8988T (cell line): ENCODE measurements at places on chromosomes 13 and 19.

- no peak for DNase-seq
Observed at GRCh38 chr13:29530901-29531300, 64.6 kb downstream of the SLC7A1 start.

DNA sequence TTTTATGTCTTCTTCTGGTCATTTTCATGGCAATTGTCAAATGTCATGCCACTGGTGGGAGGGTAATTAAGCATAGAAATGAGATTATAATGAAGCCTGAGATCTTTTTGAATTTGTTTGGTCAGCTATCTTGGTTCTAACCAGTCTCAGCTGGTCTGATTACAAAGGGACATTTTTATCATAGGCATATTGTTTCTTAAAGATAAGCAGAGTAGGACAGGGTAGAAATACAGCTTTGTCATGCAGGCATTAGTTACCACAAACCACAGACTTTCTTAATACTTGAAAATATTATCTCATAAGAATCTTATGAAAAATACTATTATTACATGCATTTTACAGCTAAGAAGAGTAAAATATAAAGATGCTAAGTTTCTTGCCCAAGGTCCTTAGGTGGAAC lies 1761.5 kb downstream of the PCDH9 start:
- no peak for DNase-seq

GRCh38 chr19:35214766-35215422 lies 13.6 kb downstream of the FAM187B start:
- no peak for DNase-seq

- DNase-seq: no peak
Observed at GRCh38 chr13:108833531-108833930, 204.1 kb downstream of the MYO16 start.

GRCh38 chr13:48411147-48411794 lies 1.6 kb downstream of the LPAR6 start:
- DNase-seq: no peak

DNA sequence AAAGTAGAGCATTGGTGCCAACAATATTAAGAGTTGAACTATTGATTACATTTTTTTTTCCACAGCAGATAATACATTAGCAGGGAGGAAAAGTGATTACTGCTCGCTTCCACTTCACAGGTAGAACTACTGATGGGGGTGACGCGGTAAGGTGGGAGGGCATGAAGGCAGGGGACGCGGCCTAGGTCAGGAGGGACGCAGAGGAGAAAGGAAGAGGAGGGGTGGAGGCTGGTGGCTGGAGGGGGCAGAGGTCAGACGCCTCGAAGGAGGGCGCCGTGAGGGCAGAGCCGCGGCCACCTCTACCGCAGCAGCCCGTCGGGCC lies 287 bp upstream of the B3GLCT start:
- no peak for DNase-seq

DNA sequence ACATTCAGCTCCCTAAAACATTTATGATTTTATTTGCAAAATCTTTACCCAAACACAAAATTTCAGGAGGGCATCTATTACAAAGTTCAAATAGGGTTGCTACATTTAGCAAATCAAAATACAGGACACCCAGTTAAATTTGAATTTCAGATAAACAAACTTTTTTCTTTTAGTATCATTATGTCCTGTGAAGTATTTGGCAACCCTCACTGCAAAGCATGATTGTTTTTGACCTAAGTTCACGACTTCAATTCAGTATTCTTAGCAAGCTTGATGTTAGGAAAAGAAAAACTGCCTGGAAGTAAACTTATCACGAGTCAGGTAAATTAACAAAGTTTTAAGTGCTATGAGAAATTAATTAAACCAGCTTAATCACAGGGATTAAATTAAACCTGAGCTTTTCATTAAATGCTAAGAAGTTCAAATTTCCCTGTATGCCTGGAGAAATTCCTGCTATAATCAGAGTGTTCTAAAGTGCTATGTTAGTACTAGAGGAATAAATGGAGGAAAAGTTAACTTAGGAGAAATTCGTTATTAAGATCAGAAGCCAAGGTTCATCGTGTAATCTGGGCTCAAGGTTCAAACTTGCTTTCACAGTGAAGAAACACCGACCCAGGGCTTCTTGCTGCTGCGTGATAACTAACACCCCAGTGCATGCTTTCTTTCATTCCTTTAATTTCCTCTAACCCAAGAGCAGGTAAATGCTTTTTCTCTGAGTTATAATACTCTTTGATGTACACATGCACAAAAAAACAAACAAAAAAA lies 298.1 kb downstream of the FOXO1 start:
- DNase-seq: no peak

DNA sequence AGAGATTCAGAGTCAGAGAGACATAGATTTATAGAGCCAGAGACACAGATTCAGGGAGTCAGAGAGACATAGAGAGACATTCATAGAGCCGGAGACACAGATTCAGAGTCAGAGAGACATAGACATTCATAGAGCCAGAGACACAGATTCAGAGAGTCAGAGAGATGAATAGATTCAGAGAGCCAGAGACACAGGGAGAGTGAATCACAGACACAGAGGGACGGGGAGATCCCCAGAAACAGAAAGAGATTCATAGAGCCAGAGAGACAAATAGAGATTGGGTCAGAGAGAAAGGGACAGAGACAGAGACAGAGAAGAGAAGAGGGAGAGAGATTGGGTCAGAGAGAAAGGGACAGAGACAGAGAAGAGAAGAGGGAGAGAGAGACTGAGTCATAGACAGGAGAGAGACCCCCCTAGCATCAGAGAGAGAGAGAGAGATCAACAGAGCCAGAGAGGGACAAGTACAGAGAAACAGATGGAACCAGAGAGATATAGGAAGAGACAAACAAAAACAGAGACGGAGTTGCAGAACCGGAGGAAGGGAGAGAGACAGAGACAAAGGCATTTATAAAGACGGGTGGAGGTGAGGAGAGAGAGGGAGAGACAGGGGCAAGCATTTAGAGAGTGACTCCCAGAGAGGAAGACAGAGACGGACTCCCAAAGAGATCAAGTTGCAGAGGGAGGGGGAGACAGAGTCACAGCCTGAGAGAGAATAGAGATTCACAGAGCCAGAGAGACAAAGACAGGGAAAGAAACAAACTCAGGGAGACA lies 1.1 kb upstream of the PRKCG start:
- no peak for DNase-seq

DNA sequence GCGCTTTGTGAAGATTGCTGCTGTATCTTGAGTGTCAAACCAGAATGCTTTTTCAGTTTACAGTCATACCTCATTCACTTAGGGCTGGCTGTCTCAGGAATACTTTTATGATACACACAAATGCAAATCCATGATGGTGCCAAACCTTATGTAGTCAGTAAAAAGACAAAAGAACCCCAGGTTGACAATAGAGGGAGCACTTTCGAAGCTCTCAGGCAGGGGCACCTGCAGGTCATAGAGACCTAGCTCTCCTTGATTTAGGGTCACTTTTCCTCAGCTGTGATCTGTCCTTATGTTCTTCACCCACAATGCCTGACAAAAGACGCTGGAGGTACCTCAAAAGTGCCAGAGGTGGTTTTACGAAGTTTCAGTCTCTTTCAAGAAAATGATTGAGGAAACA lies 172.2 kb downstream of the DNAJC15 start:
- no peak for DNase-seq

- DNase-seq: no peak
Observed at GRCh38 chr19:31348481-31349159, 616 bp downstream of the TSHZ3 start.

DNA sequence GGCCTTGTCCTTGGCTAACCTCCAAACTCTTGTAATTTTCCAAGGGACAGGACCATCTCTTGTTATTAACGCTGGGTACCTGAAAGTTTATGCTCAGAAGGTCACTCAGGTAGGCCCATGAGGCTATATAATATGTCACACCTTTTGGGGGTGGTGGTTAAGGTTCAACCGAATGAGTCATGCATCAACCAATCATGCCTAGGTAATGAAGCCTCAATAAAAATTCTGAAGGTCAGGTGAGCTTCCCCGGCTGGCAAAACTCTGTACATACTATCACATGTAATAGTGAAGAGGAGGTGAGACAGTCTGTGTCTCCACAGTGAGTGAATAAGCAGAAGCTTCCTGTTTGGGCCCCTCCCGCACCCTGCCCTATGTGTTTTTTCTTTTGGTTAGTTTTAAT lies 424.9 kb downstream of the PCDH17 start:
- DNase-seq: no peak

- no peak for DNase-seq
Observed at GRCh38 chr13:87107651-87108050, 563.5 kb upstream of the SLITRK5 start.

DNA sequence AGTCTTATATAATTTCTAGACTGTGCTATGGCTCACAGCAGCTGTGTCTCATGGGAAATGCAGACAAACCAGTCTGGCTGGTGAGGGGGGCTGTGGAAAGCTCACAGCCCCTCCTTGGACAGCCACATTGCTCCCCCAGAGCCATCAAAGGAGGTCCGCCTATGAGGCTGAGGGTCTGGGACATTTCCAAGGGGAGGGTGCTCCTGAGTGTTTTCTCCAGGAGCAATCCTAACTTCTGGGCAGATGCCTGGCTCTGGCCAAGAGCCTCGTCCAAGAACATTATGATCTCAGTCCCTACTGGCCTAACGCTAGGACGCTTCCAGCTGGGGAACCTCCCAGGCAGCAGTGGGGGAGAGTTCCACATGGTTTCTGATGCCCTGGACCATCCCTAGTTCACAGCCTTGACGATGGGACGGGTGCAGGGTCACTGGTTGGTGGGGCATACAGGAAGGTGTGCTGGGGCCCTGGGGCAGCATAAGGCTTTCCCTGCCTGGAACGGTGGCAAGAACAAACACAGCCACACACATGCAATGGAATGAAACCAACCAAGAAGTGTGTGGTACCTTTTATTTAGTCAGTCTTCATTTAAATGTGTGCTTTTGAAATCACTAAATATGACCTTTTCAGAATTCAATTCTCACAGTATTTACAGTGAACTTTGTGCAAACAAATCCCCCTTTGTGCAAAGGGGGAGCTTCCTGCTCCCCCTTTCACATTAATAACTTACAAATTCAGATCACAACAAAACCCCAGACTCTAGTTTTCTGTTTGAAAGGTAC lies 60.6 kb downstream of the CDADC1 start:
- no peak for DNase-seq

- DNase-seq: no peak
Observed at GRCh38 chr19:47176071-47176626, 45.5 kb downstream of the SAE1 start.

GRCh38 chr19:13633109-13633508 lies 126.8 kb upstream of the CACNA1A start:
- no peak for DNase-seq

GRCh38 chr19:4303819-4304537 lies 420 bp upstream of the FSD1 start:
- DNase-seq: no peak

DNA sequence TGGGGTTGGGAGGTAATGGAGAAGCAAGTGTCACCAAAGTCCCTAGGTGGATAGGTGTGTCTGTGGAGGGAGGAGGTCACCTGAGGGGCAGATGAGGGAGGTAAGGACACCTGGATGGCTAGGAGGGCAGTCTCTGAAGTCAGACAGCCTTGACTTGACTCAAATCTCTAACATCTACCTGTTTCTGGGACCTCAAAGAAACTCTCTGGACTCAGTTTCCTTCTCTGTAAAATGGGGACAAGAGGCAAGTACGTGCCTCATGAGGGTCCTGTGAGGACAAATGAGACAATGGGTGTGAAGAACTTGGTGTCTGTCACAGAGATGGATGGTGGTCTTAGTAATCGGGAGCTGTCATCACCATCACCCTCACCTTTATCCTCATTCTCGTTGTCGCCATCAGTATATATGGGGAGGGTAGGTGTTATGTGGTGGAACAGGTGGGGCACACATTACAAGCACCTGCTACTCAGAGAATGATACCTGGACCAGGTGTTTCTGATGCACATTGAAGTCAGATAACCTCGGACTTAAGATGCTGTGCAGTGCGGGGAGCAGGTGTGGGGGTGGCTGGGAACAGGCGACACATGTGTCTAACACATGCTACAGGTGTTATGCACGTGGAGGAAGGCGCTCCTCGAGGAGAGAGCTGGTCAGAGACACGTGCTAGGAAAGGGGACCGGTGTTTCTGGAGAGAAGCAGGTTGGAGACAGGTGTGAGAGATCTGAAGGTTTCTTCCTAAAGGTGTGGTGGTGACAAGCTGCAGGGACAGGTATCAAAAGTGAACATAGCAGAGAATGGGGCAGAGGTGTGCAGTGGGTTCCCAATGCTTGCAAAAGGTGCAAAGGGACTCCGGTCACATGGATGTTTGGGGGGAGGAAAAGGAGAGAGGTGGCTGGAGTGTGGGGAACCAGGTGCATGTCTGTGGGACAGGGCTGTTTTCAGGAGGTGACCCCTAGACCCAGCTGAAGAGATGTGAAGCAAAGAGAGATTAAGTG lies 3.8 kb downstream of the ERFL start:
- no peak for DNase-seq

GRCh38 chr13:40026174-40026585 lies 370.7 kb downstream of the COG6 start:
- no peak for DNase-seq

DNA sequence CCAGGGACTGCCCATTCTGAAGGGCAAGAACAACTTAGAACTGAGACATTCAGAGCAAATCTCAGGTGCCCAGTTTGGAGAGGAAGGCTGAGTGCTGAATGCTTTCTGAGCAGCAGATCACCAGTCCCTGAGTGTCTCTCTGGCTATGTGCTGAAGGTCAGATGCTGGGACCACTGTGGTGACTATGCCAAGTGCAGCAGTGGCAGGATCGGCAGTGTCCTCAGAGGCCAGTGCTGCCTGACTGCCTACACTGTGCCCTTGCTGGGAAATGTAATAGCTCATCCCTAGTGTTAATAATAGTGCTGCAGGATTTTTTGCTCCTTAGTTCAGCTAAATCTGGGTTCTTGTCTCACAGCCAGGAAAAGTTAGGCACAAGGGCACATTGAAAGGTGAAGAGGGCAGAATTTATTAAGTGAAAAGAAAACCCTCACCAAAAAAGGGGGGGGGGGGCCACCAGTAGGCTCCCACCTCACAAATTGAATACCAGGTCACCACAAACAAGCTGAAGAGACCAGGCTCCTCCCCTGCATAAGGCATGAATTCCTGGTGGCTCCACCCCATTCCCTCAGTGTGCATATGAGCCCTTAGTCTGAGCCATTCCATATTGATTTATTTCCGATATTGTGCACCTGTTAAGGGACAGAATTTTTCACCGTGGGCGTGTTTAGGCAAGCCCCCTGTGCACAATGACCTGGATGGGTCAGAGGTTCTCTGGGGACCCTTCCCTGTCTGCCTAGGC lies 18.5 kb downstream of the RFXAP start:
- DNase-seq: no peak
